ENCODE measurements at places on chromosomes 5 and 9. TPM values are rescaled to one million over a fixed set of nuclear protein-coding genes. Genes with fewer than 3 reads are reported as not detected.

- DNase-seq: peak; percentile 78
These were observed at the start of gene IQGAP2 for GRCh38 chr5:76402886-76403765. TSS of gene IQGAP2 (plus strand) at chr5:76403285. CDS start at chr5:76403546, 261 bp downstream.

GRCh38 chr5:108820983-108821382, 73.3 kb downstream of the FER start:
- DNase-seq: no peak

- DNase-seq: no peak
These were observed 149.0 kb downstream of the AOPEP start for GRCh38 chr9:94875300-94876020.

DNA sequence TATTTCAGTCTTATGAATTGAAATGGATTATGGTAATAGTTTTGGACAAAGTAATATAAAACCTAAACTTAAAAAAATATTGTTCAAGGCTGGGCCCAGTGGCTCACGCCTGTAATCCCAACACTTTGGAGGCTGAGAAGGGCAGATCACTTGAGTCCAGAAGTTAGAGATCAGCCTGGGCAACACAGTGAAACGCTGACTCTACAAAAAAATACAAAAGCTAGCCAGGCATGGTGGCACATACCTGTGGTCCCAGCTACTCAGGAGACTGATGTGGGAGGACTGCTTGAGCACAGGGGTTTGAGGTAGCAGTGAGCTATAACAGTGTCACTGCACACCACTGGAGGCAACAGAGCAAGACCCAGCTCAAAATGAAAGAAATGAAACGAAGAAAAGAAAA, 81.9 kb downstream of the SCAI start:
- no peak for DNase-seq

- no peak for DNase-seq
These were observed 244.1 kb upstream of the PRR16 start for GRCh38 chr5:120219988-120220387.

DNA sequence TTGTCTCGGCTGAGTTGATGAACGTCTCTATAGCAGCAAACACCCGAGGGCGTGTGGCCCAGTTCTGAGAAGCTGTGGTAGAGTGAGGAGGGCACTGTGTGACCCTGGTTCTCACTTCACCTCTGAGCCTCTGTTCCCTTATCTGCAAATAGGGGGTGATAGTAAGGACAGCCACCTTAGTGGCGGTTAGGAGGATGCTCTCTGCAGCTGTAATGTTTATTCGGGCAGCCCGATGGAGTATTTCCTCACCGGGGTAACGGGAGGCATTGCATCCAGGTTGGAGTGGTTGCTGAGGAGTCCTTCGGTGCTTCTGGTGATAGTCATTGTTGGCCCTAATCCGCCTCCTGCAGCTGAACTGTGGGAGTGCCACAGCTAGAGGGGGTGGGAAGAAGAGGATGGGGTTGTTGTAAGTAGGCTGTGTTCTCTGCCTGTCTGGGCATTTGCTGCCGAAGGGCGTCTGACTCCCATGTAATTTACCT, 13.9 kb downstream of the PRRC2B start:
- no peak for DNase-seq

DNA sequence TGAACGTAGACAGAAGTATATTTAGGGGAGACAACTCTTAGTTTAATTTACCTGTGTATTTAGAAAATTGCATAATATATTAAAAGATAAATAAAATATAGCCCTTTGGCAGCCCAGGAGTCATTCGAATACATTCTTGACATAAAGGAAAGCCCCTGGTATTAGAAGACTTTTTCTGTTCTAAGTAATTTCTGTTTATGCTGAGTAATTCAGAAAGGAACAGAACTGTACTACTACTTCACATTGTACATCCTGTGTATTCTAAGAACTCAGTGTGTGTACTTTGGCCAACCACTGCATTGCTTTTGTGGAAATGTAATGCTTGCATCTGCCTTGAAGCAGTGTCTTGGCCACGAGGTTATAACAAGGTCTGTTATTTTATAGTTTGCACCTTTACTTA, 136.4 kb downstream of the KDM4C start:
- no peak for DNase-seq

GRCh38 chr9:129868872-129869486, 33.7 kb downstream of the USP20 start:
- peak; percentile 80 for DNase-seq

GRCh38 chr9:137522746-137523455, 27.3 kb downstream of the PNPLA7 start:
- no peak for DNase-seq

GRCh38 chr5:128199611-128200010, 116.0 kb downstream of the SLC12A2 start:
- DNase-seq: no peak

- no peak for DNase-seq
These were observed 1.1 kb upstream of the ADAM19 start for GRCh38 chr5:157576678-157577077.

GRCh38 chr9:90774071-90774470, 27.5 kb upstream of the SYK start:
- no peak for DNase-seq

GRCh38 chr5:176866707-176867310, 32.3 kb downstream of the HK3 start:
- no peak for DNase-seq

DNA sequence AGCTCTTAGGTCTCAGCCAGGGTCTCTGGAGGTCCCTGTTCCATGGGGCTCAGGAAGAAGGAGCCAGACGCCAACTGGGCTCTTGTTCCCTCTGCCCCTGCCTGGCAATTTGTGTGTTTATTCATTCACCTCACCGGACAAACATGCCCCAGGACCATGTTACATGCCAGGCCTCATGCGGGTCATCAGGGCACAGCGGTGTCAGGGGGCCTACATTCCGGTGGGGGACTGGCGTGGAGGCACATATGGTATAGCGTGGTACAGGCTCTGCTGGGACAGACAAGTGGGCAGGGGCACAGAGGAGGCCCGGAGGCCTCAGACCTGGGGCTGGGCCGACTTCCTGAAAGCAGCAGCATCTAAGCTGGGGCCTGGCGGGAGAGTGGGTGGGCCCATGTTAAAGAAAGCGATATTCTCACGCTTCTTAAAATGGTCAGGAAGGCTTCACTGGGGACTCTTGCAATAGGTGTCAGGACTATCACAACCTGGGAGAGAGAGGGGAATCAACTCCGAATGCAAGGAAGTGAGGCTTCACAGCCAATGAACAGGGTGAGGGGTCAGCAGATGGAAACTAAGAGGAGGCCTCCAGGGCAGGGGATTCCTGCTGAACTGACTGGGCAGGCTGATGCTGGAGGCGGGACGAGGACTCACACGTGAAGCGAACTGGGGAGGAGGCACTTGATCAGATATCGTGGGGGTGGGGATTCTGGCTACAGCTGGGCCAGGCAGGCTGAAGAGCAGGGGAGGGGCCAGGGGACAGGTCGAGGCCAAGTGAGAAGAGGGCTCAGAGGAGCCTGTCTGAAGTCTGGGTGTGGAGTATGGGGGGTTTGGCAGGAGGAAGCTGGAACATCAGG, 41.9 kb downstream of the NCS1 start:
- DNase-seq: no peak

GRCh38 chr9:131502781-131503625, at the start of gene POMT1:
TSS of gene POMT1 (plus strand) at chr9:131502918. CDS start at chr9:131504219, 1,301 bp downstream.
- peak; percentile 93 for DNase-seq

GRCh38 chr5:124825983-124826337, 79.5 kb upstream of the ZNF608 start:
- no peak for DNase-seq

GFRA3 gene
- total RNA-seq: not detected

CDH10 gene
- total RNA-seq: not detected

SOX30 gene
- not detected for total RNA-seq

TMEM8B gene
- 11.6 TPM for total RNA-seq

SAP30L gene
- total RNA-seq: 69.6 TPM

ARID3C gene
- total RNA-seq: 0.53 TPM

TLE1 gene
- total RNA-seq: 35.0 TPM

IL11RA gene
- total RNA-seq: 37.8 TPM

PCA3 gene
- total RNA-seq: not detected

TUT7 gene
- 36.8 TPM for total RNA-seq

Data from Peyer's patch (tissue), 4 donors.